AG20443 (cell line): ENCODE measurements at places on chromosomes 6 and 20.

DNA sequence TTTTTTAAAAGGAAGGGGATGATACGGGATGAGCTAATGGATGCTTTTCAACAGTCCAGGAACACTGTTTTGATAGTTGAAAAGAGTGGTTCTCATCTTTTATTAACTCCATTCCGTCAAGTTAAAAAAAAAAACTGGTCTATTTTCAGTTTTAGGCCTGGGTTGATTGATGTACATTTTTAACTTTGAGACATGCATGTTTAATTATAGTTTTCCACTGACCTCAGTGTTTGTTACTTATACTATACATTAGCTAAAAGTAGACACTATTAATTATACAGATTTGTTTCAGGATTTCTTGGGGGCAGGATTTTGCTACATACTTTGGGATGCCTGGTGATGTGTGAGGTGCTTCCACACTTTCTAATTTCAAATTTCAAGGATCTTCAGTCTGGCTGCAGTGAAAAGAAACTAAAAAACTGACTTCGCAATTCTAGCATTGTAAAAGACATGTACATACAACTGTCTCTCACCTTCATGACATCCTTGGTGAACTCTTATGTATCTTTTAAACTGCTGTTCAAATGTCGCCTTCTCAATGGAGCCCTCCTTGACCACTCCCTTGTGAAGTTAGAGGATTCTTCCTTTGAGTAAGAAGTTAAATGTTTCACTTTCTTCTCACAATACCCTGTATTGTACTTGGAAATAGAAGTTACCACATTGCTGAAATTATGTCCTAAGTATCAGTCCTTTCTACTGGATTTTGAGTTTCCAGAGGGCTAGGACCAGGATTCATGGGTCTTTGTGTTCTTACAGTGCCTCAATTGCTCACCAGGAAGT is 101.7 kb downstream of the TSHZ2 start:
- DNase-seq: no peak

- no peak for DNase-seq
Observed at GRCh38 chr6:161353208-161353613, 79.3 kb upstream of the AGPAT4 start.

- DNase-seq: no peak
Observed at GRCh38 chr6:166228425-166228824, 60.8 kb upstream of the TBXT start.

- no peak for DNase-seq
Observed at GRCh38 chr6:115001731-115002350, 659.0 kb upstream of the HS3ST5 start.

GRCh38 chr20:53331151-53331973 is 262.3 kb downstream of the ZNF217 start:
- peak; percentile 76 for DNase-seq

DNA sequence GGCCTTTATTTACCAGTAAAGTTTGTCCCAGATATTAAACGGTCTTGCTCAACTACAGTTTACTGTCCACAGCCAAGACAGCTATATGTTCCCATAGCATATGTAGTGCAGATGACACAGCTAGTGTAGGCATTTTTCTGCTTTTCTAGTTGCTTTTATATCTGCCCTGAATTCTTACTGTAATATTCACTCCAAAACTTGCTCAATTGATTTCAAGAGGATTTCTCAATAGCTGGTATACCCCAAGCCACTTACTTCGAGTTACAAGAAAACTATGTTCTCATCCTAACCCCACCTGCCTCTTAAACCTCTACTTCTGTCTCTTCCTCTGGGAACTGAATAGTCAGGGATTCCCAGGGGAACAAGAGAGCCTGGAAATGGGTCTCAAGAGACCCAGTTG is 18.9 kb upstream of the ROS1 start:
- DNase-seq: no peak

GRCh38 chr20:63810730-63811490 is 20.2 kb downstream of the ZBTB46 start:
- DNase-seq: peak; percentile 25

- peak; percentile 93 for DNase-seq
Observed at GRCh38 chr20:59222253-59223181, 58.9 kb downstream of the ZNF831 start.

GRCh38 chr6:140970485-140970884 is 1162.2 kb upstream of the GJE1 start:
- peak; percentile 34 for DNase-seq

- no peak for DNase-seq
Observed at GRCh38 chr6:118768904-118769325, 117.5 kb upstream of the CEP85L start.

GRCh38 chr20:18774207-18774606 is 39.4 kb upstream of the SCP2D1 start:
- DNase-seq: no peak

DNA sequence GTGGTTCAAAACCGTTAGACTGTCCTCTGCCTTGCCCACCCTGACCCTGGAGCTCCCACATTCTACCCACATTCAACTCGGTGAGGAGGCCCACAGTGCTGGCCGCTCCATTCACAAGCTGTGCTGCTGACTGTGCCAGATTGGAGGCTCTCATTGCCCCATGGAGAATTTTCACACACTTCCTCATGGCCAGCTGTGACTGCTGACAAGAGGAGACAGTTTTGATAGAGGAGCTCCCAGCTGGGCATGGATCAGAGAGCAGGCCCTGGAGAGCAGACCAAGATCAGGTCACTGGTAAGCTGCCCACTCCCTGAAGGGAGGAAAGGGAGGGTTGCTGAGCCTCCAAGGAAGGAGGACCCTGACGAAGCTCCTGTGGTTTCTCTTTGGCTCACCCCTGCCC is 246.1 kb upstream of the RIN2 start:
- DNase-seq: no peak

GRCh38 chr6:112383191-112383590 is 36.1 kb downstream of the RFPL4B start:
- DNase-seq: no peak

GRCh38 chr20:57482148-57482547 is 42.8 kb downstream of the CTCFL start:
- no peak for DNase-seq

DNA sequence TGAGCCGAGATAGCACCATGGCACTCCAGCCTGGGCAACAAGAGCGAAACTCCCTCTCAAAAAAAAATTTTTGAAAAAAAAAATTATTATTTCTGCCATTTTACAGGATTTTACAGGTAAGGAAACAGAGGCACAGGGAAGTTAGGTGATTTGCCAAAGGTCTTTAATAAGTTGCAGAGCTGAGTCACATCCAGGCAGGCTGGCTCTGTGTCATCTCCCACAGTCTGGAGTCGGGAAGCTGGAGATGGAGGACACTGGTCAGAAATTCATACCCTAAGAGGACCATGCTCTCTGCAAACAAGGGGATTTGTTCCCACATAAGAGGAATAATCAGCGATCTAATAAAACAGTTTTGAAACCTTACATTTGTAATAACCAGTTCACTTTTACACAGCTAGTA is 24.1 kb downstream of the HECA start:
- peak; percentile 21 for DNase-seq

GRCh38 chr6:10742251-10742650 is 5.4 kb upstream of the TMEM14B start:
- DNase-seq: no peak

DNA sequence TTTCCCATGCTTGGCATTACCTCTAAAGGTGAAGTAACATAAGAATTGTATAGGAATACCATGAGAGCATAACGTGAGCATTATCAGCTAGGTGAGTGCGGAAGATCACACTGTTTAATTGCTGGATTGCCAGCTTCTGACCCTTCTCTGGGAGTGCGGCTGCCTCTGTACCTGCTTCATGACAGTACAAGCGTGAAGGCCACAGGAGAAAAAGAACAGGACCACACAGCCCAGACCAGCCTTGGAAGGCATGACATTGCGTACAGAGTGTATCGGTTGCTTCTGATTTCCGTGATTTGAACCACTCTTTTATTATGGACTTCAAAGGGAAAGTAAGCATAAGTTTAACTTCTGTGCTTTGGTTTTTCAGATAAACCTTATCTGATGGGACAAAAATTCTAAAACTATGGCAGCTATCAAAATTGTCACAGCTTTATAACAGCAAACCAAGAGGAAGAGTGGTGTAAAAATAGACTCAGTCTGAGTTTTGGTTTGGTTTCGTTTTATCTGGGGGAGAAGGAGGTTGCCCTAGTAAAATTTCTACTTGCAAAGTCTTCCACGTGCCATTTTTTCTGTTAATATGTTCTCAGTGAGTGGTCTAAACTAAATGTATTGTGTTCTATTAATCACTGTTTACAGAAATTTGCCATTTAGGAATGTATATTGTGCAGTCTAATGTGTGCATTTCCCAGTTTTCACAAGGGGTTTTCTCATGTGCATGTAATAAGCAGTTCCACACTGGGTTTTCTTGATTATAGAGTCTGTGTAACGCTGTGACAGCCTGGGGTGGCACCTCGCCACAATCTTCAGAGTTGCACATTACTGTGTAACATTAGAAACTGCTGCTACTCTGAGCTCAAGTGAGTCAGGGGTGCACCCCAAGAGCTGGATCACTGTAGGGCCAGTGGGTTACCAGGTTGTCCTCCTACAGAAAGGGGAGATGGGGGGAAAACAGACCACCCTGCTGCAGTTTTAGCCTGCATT is 97.3 kb downstream of the RPP40 start:
- DNase-seq: no peak

DNA sequence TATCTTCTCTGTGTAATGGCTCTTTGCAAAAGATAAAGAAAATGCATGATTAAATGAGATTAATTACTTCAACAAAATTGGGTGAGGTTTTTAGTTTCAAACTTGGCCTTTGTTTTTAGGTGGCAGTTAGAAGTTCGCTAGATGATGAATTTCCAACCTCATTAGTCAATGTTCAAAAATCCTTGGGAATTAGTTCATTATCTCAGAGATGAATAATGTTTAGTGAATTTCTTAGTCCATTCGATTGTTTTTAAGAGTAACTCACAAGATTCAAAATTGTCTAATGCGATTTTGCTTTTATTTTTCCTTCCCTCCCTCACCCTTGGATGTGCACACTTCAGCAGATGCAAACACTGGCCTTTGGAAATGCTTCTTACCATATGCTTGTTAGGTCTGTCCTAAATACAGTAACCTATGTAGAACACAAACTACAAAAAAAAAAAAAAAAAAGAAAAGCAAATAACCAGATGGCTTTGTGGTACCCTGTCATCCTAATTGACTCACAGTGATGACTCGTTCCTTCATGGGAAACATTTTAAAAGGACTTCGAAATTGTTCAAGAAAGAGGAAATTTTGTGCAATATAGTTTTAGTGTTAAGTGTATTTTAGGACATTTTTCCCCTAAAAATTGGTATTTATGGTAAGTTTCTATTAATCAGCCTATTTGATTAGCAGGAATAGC is 66.7 kb downstream of the FAM229B start:
- DNase-seq: peak; percentile 55

- DNase-seq: no peak
Observed at GRCh38 chr6:37201726-37202125, 31.8 kb downstream of the PIM1 start.

GRCh38 chr20:17161673-17162481 is 65.0 kb upstream of the PCSK2 start:
- DNase-seq: no peak

- DNase-seq: no peak
Observed at GRCh38 chr6:62980093-62980492, 231.2 kb upstream of the FKBP1C start.

- DNase-seq: no peak
Observed at GRCh38 chr20:37850724-37851355, 52.1 kb upstream of the VSTM2L start.

DNA sequence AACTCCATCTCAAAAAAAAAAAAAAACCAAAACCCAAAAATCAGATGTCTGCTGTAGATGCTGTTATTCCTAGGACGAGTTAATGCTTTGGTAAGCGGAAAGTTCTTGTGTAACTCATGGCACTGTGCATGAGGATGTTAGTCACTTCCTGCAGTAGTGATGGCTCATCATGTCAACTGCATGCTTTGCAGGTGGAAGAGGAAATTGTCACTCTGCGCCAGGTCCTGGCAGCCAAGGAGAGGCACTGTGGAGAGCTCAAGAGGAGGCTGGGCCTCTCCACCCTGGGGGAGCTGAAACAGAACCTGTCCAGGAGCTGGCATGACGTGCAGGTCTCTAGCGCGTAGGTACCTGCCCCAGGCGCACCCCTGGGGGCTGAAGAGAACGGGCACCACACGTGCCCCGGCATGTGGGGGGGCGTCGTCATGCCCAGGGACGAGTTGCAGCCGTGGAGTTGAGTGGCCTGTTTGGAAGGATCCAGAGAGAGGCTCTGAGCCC is 8.5 kb downstream of the TPD52L2 start:
- DNase-seq: peak; percentile 53

GRCh38 chr6:139409026-139409425 is 34.6 kb upstream of the CITED2 start:
- peak; percentile 73 for DNase-seq

GRCh38 chr6:75933387-75933975 is 139.0 kb downstream of the IMPG1 start:
- DNase-seq: no peak

- peak; percentile 22 for DNase-seq
Observed at GRCh38 chr6:26251354-26252076, 113.5 kb upstream of the BTN3A2 start.

- no peak for DNase-seq
Observed at GRCh38 chr20:47230811-47231256, 125.7 kb downstream of the ZMYND8 start.

GRCh38 chr6:154503658-154504057 is 6.8 kb downstream of the CNKSR3 start:
- peak; percentile 10 for DNase-seq

DNA sequence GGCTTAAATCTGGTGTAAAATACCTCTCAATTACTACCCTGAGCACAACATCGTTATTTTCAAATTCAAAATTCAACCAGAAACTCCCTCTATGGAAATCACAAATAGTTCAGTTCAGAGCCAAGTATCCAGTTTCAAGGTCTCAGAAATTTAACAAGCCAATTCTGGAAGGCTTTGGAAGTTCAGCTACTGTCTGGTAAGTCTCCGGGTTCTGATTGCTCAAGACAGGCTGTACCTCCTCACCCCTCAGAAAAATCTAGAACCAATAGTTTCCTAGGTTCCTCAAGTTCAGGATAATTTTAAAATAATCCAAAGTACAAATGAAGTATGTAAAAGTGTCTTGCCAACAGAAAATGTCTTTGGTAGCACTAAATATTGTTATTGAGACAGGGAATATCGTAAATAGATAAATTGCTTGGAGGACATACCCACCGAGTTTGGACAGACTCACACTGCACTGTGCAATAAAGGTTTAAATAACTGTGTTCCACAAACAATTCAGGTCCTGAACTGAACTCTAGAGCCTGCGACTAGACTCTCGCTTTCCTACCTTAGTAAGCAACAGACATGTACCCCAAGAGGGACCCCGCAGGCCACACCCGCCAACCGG is 729 bp downstream of the ATG5 start:
- DNase-seq: peak; percentile 16

GRCh38 chr20:44208165-44208564 is 2.4 kb downstream of the OSER1 start:
- DNase-seq: no peak
